ENCODE measurements at places on chromosomes 3 and 15.

GRCh38 chr3:65778968-65779367 lies 259.8 kb downstream of the MAGI1 start:
- no peak for DNase-seq

- no peak for DNase-seq
Measured at GRCh38 chr3:15654891-15655290, 53.3 kb downstream of the BTD start.

- DNase-seq: no peak
Measured at GRCh38 chr15:78603467-78603866, 17.3 kb downstream of the CHRNA3 start.

- no peak for DNase-seq
Measured at GRCh38 chr3:155130001-155130400, 49.9 kb downstream of the MME start.

GRCh38 chr15:91422797-91423196 lies 322.7 kb downstream of the SV2B start:
- no peak for DNase-seq

DNA sequence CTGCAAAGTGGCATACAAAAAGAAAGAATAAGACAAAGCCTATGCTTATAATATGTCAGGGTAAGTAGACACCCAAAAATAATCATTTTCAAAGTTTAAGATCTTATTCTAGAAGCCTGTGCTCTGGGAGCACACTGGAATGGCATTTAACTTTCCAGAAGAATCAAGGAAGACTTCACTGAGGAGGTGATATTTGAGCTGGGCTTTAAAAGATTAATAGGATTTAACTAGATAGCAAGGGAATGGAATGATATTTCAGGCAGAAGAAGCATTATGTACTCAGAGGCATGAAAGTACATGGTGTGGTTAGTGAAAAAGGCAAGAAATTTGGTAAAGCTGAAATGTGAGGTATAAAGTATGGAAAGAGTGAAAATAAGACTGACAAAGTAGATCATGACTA lies 106.8 kb downstream of the ZBTB20 start:
- no peak for DNase-seq

- DNase-seq: no peak
Measured at GRCh38 chr15:58285212-58285920, 146.4 kb upstream of the LIPC start.

GRCh38 chr3:115836944-115837343 lies 213.6 kb downstream of the GAP43 start:
- no peak for DNase-seq
